ENCODE measurements at places on chromosomes 5 and 9.

- DNase-seq, result no peak
Measured at GRCh38 chr9:88746029-88746742, 211.2 kb downstream of the NXNL2 start.

DNA sequence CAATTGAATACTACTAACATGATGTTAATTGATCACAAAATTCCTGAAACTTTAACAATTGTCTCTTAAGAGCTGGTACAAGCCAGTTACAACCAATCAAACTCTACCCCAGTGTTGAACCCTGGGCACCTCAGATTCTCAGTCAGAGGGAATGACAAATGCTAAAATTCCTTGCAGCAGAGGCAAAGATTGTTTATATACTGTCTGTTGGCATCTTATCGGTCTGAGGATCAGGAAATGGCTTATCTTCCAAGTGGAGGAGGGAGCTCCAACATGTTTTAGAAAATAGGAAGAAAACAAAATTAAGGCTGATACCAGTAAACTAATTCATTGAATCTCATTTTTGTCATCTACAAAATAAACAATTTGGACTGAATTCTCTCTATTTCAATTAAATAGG, 527.8 kb upstream of the ZNF608 start:
- peak; percentile 60 for DNase-seq

DNA sequence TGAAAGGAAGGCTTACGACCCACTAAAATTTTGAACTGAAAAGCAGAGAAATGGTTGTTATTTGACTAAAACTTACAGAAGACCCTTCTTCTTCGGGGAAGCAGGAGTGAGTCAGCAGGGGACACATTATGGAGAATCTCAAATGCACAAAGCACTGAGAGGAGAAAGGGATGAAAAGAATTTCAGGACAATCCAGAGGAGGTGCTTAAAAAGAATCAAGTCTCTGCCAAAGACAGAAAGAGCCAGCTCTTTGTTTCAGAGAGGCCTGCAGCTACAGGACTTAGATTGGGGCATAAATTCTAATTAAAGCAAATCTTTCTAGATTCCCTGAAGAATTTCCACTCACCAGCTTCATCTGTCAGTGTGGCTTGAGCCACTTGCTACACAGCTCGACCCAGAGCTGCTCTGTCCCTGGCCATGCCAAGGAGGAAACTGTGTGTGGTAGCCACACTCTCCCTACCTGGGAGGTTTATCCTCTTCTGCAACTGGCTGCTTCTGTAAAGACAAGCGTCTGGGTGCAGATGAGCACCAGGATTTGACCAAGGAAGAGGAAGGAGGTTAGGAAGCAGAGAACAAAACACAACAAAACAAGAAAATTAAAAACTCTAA, 89.9 kb downstream of the SEMA5A start:
- no peak for DNase-seq

GRCh38 chr5:59341155-59341554, 552.4 kb downstream of the PDE4D start:
- no peak for DNase-seq

- DNase-seq, result peak; percentile 55
Measured at GRCh38 chr5:37658440-37658839, 181.4 kb downstream of the GDNF start.

DNA sequence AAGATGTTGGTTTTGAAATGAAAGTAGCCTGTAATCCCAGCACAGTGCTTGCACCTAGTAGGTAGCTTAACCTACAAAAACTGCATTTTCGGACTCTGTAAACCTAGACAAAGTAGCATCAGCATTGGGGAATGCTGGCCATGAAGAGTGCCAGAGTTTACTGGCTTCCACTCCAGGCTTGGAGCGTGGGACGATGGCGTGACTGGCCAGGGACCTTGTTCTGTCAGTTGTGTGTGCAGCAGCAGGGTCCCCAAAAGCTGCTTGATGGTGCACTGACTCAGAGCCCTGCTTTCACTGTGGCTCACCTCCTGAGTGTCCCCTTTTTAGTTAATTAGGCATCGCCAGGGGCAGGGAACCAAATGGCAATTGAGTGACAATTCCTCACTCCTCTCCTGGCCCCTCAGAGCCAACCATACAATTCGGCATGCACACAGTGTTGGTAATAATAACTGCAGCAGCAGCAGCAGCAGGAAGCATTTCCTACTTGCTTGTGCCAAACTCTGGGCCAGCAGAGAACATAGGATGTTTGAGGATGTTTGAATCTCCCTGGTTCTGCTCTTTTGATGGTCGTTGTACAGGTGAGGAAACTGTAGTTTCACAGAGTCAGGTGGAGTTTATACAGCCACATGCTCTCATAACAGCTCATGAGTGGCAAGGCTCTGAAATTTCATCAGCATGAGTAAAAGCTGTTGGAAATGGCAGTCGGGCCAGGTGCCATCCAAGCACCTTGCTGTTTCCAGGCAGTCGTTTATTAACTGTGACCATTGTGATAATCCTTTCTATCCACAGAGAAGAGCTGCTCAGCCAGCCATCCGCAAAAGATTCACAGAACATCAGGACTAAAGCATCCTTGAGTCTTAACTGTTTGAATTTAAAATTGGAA, 4.2 kb downstream of the UBE2QL1 start:
- no peak for DNase-seq

DNA sequence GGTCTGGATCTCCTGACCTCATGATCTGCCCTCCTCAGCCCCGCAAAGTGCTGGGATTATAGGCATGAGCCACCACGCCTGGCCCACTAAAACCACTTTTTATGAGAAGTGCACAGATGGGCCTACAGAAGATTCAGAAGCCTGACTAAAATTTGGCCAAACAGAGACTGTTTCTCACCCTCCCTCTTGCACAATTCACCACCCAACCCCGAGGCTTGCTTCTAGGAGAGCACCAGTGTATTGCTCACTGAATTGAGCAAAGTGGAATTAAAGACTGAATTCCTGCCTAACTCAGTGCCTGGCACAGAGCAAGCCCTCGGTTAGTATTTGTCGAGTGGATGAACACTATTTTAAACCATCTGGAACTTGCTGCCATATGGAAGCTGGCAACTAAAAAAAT, 3.4 kb upstream of the DCTN4 start:
- no peak for DNase-seq

DNA sequence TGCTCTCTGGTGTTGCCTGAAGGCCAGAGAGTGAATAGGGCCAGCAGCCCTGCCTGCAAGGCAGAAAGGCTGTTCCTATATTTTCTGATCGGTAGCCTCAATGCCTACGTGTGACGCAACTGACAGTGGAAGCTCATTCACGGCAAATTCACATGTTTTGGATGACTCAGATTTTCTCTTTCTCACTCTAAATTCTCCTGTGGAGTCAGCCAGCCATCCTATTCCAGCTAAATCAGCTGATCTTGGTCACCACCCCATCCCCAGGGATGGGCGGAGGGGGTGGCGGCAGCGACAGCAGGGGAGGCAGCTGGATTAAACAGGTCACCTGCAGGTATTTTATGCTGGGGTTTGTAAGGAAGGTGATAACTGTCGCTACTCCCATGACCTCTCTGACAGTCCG, 52.3 kb downstream of the ZNF510 start:
- no peak for DNase-seq

- DNase-seq, result peak; percentile 8
Measured at GRCh38 chr5:96997265-96997859, 61.5 kb downstream of the LNPEP start.

GRCh38 chr5:6786786-6787495, 73.7 kb downstream of the TENT4A start:
- no peak for DNase-seq

DNA sequence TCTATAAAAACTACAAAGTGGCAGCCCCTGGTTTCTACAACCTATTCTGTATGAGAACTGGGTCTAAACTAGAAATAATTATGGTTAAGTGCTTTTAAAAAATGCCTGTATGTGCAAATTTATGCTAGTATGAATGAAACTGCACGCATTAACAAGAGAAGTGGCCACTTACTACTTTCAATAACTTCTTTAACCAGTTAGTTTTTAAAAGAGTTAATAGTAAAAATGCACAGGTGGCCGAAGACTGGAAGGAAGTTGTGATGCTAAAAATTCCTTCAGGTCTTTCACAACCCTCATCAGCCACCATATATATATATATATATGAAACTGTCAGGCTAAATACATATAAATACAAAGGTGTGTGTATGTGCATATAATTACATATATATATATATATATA, 36.8 kb downstream of the SHISAL2B start:
- DNase-seq, result no peak

- DNase-seq, result no peak
Measured at GRCh38 chr5:37090123-37090726, 159.0 kb downstream of the CPLANE1 start.

- peak; percentile 15 for DNase-seq
Measured at GRCh38 chr5:107668154-107669095, 2.3 kb downstream of the EFNA5 start.

DNA sequence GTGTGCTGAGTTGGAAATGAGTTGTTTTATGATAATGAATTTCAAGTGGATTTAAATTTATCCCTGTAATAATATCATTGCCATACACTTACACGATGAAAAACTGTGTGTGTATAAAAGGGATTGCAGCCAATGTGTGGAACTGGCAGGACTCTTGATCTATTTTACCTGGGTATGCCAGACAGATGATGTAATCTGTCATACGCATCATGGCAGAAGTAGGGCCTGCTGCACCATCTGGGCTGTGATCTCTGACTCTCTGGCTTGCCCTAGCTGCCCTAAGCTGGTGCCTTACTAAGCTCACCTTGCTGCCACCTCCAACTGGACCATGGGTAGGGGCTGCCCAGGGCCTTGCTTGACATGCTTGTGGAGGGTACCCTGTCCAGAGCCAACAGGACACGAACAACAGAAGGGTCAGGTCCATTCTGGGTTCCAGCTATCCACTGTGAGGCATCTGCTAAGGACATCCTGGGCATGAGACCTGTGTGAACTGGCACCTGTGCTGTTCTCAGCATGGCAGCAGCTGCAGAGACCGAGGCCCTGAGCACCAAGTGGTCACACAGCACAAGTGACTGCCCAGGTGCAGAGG, 184.2 kb downstream of the FSTL4 start:
- DNase-seq, result no peak

DNA sequence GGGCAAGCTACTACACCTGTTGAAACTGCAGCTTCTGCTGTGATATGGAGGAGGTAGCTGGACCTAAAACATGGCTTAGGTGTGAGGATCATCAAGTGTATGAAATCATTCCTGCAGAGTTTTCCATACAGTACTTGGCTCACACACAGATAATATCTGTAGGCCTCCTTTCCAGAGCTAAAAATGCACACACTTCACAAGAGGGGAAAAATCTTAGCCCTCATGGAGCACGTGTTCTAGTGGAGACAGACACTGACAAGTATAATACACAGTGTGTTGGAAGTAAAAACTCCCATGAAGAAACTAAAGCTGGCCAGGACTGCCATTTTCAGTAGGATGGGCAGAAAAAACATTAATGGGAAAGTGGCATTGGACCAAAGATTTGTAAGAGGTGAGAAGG, 216.7 kb downstream of the CTNND2 start:
- DNase-seq, result no peak

- peak; percentile 44 for DNase-seq
Measured at GRCh38 chr9:34633851-34634550, 3.6 kb downstream of the SIGMAR1 start.

DNA sequence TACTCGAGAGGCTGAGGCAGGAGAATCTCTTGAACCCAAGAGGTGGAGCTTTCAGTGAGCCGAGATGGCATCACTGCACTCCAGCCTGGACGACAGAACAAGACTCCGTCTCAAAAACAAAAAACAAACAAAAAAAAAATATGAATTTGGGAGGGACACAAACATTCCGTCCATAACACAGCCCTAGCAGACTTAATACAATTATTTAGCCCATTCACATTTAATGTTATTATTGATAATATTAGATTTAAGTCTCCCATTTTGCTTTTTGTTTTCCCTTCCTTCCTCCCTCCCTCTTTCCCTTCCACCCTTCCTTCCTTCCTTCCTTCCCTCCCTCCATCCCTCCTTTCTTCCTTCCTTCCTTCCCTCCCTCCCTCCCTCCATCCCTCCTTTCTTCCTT, 4.6 kb upstream of the CCNI2 start:
- no peak for DNase-seq

DNA sequence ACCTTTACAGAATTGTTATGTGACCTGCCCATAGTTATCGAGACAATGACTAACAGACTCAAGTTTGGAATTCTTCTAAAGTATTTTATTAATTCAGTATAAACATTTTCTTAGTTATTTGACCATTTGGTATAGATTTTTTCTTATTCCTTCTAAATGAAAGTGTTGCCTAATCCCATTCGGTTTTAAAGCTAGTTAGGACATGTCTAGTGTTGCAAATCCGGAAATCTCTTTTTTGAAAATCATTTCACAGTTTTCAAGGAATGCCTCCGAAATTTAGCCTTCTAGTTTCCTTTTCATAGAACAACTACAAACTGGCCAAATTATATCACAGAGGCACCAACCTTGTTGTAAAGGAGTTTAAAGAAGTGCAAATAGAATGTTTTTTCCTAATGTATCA, 171.8 kb downstream of the XRCC4 start:
- no peak for DNase-seq

- no peak for DNase-seq
Measured at GRCh38 chr5:10634050-10634449, 70.2 kb downstream of the ANKRD33B start.

GRCh38 chr5:158268286-158268685, 409.3 kb upstream of the CLINT1 start:
- no peak for DNase-seq

- no peak for DNase-seq
Measured at GRCh38 chr5:177453852-177454396, 7.3 kb downstream of the PRR7 start.

GRCh38 chr5:9534881-9535517, 10.9 kb downstream of the SEMA5A start:
- no peak for DNase-seq

DNA sequence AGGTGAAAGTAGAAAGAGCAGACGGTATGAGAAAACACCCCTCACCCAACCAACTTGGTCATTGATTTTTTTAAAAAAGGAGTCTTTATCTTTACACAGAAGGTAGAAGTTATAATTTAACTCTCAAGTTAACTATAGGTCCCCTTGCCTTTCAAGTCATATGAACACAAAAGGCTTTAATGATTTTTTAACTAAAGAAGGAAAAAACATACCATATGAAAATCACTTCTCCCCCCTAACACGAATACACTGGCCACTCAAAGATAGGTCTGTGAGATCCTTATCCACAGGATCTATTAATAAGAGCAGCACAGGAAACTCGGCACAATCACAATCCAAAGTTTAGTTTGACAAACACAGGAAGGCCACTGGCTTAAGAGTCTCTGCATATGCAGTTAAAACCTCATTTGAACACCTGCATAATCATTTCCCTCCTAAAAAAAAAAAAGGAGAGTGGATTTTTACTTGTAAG, 138.0 kb downstream of the ENC1 start:
- DNase-seq, result no peak

DNA sequence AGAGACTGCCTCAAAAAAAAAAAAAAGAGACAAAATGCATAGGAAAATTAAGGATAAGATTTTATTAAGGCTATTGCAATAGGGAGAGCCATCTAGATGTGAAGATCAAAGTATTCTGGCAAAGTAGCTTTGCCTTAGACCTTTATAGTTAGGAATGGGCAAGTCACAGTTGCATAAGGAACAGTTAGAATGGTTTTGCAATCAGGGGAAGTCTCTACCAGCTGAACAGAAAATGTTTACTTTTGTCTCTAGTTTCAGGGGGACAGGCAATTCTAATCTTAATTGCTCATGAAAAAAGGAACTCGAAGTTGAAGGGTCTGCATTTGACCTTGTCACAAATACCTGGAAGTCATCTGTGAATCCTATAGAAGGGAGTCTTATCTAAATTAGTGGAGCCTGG, 13.1 kb upstream of the ATP6V1G1 start:
- no peak for DNase-seq
